Cardiac ventricle fibroblast (primary cell): ENCODE measurements at places on chromosomes 7 and 10. TPM values are rescaled to one million over a fixed set of nuclear protein-coding genes. Genes with fewer than 3 reads are reported as not detected.

Gene GLUD1
- 126 and 142 TPM in 2 replicates for total RNA-seq

Gene USP54
- 2.3 and 3.4 TPM in 2 replicates for total RNA-seq

Gene TDRD1
- 1.2 and 1.7 TPM in 2 replicates for total RNA-seq

Gene ASAH2
- total RNA-seq = 0.24 and 0.25 TPM in 2 replicates

Gene PLXNA4
- 22.8 and 26.0 TPM in 2 replicates for total RNA-seq

Gene CUL1
- total RNA-seq = 34.5 and 40.7 TPM in 2 replicates
